ENCODE measurements at places on chromosomes 1 and 21.

DNA sequence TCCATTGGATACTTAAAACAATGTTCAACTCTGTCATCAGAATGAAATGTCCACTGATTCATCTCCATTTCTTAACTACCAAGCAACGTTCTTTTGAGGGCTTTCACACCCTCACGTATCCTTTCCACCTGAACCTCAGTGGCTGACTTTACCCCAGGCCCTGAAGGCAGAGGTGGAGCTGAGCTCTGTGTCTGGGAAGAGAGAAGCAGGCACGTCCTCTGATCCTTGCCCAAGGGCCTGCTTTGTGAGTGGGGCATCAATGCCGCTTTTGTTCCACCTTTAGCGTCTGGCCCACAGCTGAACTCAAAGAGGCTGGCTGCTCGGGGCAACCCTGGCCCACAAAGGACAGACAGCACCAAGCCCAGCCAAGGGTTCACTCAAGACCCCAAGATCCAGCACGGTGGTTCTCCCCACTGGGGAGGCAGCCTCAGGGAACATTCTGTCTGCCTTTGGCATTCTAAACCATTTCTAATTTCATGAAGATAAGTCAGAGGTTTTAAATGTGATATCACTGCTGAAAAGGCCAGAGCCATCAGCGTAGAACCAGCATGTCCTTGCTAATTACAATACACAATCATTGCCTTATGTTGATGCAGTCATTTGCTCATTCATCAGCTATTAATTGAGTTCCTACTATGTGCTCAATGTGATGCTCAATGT, 126.0 kb upstream of the UBE2U start:
- no peak for DNase-seq

DNA sequence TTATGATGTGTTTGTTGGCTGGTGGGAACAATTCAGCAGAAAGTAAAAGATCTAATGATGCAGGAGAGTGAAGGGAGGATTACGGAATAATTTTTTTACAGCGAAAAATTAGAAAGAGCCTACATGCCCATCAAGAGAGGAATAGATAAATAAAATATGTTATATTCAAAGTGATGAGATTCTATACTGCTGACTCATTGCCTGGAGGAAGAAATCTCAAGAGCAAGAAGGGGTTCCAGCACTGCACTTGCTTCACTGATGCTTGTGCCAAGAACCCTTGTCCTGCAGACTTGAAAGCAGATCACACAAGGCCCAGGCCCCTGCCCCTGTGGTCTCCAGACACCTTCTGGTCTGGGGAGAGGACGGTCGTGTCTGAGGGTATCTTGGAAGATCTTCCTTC, 295.1 kb upstream of the POU3F1 start:
- no peak for DNase-seq

- DNase-seq, result no peak
Measured at GRCh38 chr1:63898428-63899196, 124.8 kb downstream of the ROR1 start.

DNA sequence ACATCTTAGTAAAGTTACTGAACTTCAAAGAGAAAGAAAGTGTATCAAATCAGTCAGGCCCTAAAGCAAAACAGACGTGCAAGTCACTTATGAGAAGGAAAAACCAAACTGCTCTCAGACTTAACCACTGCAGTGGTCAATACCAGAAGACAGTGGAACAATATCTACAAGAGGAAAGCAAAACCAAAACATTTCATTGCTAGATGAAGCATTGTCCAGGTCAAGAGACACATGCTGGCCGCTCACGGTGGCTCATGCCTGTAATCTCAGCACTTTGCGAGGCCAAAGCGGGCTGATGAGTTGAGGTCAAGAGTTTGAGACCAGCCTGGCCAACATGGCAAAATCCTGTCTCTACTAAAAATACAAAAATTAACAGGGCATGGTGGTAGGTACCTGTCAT, 82.0 kb upstream of the MROH9 start:
- DNase-seq, result no peak

DNA sequence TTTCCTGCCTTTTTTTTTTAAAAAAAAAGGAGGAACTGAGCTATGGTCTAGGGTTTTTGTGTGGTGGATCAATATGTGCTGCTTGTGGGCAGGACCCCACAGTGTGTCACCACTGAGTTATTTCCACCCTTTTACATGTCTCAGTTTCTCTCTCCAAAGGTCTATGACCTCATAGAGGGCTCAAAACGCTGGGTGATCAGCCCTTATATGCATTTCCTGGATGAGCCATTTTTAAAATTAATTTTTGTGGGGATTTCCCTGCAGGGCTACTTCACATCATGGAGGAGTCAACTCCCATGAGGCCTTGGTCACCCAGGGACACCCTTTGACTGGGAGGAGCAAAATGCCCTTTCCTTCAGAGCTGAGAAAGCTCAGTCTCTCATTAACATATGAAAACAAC, 20.7 kb upstream of the HAO2 start:
- no peak for DNase-seq

DNA sequence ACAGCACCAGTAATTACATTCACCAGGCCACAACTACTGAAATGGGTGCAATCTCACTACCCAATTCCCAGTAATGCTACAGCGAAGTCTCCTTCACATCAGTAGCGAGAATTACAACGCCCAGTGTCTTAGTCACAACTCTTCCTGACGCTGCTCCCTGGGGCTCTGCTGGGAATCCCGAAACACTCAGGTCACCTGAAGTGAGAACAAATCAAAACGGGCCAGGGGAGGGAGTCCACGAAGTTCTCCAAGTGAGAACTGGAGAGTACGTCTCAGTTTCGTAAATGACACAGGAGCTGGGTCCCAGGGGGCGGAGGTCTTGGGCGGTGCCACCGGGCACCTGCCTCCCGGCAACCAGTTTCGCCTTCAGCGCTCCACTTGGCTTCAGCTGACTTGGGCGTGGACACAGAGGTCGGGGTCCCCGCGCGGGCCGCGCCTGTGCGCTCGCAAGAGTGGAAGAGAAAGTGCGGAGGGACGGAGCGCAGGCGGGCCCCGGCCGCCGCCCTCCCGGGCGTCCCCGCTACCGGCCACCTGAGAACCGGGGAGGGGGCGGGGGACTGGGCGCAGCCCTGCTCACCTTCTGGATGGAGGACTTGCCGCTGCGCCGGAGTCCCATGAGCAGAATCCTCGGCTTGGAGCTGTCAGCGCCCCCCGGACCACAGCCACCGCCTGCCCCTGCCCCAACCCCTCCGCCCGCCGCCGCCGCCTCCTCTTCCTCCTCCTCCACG, 575 bp downstream of the RRAGC start:
- no peak for DNase-seq

GRCh38 chr1:221074332-221074731, 195.1 kb downstream of the HLX start:
- peak; percentile 10 for DNase-seq

DNA sequence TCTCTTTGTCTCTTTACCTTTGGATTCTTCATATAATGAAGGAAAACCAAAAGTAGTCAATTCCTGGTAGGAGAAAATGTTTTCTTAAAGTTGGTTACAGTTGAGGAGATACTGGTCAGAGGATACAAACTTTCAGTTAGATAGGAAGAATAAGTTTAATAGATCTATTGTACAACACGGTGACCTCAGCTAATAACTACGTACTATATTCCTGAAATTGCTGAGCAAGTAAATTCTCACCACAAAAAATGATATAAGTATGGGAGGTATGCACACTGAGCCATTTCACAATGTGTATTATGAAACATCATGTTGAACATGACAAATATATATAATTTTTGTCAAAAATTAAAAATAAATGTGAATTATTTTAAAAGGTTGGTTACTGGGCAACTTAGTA, 20.4 kb downstream of the SSX2IP start:
- no peak for DNase-seq

- no peak for DNase-seq
Measured at GRCh38 chr1:43019226-43019625, 60.6 kb upstream of the SLC2A1 start.

- no peak for DNase-seq
Measured at GRCh38 chr1:74324684-74325448, 89.7 kb downstream of the TNNI3K start.

- DNase-seq, result no peak
Measured at GRCh38 chr21:33640697-33641351, 717 bp downstream of the CRYZL1 start.

GRCh38 chr1:12405325-12406210, 175.7 kb downstream of the VPS13D start:
- DNase-seq, result no peak

- DNase-seq, result no peak
Measured at GRCh38 chr1:23211955-23212354, 5.3 kb downstream of the HTR1D start.

GRCh38 chr1:171742577-171742922, 685 bp upstream of the VAMP4 start:
- DNase-seq, result no peak

GRCh38 chr1:17239420-17239819, 9.5 kb upstream of the PADI3 start:
- DNase-seq, result no peak

DNA sequence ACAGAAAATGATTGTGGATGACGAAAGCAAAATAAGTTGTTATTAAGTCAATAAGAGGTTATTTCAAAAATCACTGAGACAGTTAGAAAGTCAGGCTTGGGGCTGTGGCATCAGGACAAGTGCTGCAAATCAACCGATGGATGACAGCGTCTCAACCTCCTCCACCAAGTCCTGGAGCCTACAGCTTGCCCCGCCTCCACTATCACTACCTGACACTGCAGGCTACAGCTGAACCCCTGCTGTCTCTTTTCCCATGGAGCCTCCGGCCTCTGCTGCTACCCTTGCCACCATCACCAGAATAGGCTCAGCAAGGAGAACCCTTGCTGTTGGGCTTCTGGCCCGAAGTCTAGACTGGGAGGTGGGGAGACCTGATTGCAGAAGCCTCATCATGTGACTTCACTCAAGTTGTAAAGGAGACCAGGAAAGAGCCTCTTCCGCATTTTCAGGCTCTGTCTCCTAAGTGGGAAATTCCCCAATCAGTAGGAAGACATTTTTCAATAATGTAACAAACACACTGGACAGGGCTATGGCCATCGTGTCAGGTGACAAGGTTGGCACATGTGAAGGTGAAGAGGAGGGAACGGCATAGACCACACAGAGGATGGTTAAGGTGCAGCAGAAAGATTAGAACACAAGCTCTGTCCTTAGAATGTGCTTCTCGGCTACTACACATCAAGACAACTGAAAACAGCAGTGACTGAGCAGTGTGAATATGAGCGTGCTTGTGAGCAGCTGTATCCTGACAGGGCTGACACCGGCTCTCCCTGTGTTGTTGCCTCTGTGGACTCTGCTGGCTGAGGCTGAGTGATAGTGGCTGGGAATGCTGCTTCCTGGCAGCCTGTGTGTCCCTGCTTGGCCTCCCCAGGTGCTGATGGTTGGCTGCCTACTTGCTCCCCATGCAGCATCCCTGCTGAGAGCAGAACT, 660.7 kb downstream of the PTPRU start:
- DNase-seq, result no peak

GRCh38 chr1:239995281-239995680, 96.4 kb upstream of the FMN2 start:
- no peak for DNase-seq

DNA sequence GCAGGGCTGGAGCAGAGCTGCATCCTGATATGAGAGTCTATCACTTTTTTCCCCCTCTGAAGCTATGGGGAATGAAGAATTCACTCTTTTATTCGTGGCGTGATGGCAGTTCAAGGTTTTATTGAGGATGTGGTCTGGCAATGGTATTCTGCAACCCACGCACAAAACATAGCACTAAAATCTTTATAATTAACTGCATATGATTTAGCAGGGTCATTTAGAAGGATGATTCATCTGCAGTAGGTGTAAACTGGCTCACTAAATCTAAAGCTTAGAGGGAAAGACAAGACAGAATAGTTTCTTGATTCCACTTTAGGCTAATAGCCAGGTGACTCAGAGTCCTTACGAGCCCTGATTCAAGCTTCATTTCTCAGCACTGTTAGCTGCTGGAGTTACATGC, 25.0 kb upstream of the CHRM3 start:
- DNase-seq, result no peak

Measured in T-helper 1 cell (primary cell).